ENCODE measurements at places on chromosomes 1 and 21. TPM values are rescaled to one million over a fixed set of nuclear protein-coding genes. Genes with fewer than 3 reads are reported as not detected.

- DNase-seq, result no peak
- H3K36me3 ChIP-seq, result no peaks in the 10 kb centered on the region
- H3K4me1 ChIP-seq, result peaks cover 29% of the 10 kb centered on the region
- H3K4me3 ChIP-seq, result no peak overlapping the region
Observed at GRCh38 chr1:17314491-17314971, 6.5 kb downstream of the PADI4 start.

- H3K36me3 ChIP-seq, result no peaks in the 10 kb centered on the region
- no peak overlapping the region for H3K4me3 ChIP-seq
- no peaks in the 10 kb centered on the region for H3K4me1 ChIP-seq
Observed at GRCh38 chr21:31397939-31398338, 53.9 kb upstream of the TIAM1 start.

DNA sequence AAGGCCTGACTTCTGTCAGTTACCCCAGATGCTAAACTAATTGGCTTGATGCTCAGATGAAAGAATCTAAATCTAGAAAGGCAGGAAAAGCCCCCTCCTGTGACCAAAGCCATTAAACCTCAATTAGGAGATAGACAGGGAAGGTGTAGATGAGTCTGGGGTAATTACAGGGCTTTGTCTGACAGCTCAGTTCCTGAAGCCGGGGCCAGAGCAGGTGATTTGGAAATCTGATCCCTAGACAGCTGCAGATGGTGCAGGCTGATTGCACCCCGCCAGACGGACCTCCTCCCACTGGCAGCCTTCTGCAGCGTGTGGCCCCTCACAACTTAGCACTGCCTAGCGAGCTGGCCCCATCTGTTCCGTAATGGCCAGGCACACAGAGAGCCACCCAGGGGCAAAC, 395.1 kb downstream of the HLX start:
- H3K4me1 ChIP-seq, result no peaks in the 10 kb centered on the region
- H3K27ac ChIP-seq, result no peak overlapping the region
- peak; percentile 32 for DNase-seq
- H3K36me3 ChIP-seq, result no peaks in the 10 kb centered on the region
- H3K4me3 ChIP-seq, result no peak overlapping the region

GRCh38 chr21:46666941-46667740, 31.7 kb downstream of the PRMT2 start:
- H3K27me3 ChIP-seq, result peaks cover 9% of the 10 kb centered on the region
- H3K27ac ChIP-seq, result no peak overlapping the region
- H3K36me3 ChIP-seq, result peaks cover 36% of the 10 kb centered on the region
- H3K4me1 ChIP-seq, result peaks cover 18% of the 10 kb centered on the region
- peak overlapping the region; percentile 31 for H3K4me3 ChIP-seq
- DNase-seq, result no peak

DNA sequence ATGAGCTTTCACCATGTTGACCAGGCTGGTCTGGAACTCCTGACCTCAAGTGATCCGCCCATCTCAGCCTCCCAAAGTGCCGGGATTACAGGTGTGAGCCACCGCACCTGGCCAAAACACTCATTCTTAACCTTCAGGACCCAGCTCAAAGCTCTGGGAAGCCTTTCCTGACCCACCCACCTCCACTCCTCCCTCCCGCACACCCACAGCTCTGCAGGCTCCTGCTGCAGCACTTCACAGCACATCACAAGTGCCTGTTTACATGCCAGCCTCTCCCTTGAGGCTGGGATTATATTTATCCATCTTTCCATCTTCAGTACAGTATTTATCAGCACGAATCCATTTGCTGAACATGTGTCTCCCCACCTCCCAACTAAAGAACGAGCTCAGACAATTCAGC, 14.9 kb downstream of the SLC9A1 start:
- H3K36me3 ChIP-seq, result no peaks in the 10 kb centered on the region
- no peak overlapping the region for H3K27ac ChIP-seq
- H3K4me3 ChIP-seq, result no peak overlapping the region
- no peak for DNase-seq
- H3K27me3 ChIP-seq, result no peaks in the 10 kb centered on the region
- H3K4me1 ChIP-seq, result peaks cover 82% of the 10 kb centered on the region

GRCh38 chr1:35726450-35727433, 8.1 kb upstream of the C1orf216 start:
- H3K36me3 ChIP-seq, result no peaks in the 10 kb centered on the region
- no peak overlapping the region for H3K4me3 ChIP-seq
- H3K27me3 ChIP-seq, result no peaks in the 10 kb centered on the region
- DNase-seq, result peak; percentile 75
- H3K4me1 ChIP-seq, result no peaks in the 10 kb centered on the region
- no peak overlapping the region for H3K27ac ChIP-seq

- peak; percentile 98 for DNase-seq
- peaks cover 17% of the 10 kb centered on the region for H3K4me1 ChIP-seq
- peak overlapping the region; percentile 61 for H3K4me3 ChIP-seq
Observed at GRCh38 chr1:179881642-179882252, 338 bp upstream of the TOR1AIP1 start.

DNA sequence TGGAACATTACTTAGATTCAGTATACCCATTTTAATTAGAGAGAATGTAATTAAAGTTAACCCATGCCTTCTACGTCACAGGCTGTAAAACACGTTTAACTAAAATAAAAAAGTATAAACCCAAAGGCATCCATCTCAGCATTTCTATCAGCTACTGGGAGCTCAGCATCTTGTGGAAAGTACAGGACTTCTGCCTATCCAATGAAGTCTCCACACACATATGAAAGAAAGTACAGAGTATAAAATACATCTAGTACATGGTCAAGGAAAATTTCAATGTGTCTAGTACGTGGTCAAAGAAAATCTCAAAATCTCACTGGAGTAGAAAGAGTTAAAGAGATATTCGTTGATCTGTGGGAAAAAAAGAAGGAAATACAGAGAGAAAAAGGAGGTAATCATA, 141.4 kb upstream of the ZNHIT6 start:
- no peak for DNase-seq
- H3K27me3 ChIP-seq, result no peaks in the 10 kb centered on the region

DNA sequence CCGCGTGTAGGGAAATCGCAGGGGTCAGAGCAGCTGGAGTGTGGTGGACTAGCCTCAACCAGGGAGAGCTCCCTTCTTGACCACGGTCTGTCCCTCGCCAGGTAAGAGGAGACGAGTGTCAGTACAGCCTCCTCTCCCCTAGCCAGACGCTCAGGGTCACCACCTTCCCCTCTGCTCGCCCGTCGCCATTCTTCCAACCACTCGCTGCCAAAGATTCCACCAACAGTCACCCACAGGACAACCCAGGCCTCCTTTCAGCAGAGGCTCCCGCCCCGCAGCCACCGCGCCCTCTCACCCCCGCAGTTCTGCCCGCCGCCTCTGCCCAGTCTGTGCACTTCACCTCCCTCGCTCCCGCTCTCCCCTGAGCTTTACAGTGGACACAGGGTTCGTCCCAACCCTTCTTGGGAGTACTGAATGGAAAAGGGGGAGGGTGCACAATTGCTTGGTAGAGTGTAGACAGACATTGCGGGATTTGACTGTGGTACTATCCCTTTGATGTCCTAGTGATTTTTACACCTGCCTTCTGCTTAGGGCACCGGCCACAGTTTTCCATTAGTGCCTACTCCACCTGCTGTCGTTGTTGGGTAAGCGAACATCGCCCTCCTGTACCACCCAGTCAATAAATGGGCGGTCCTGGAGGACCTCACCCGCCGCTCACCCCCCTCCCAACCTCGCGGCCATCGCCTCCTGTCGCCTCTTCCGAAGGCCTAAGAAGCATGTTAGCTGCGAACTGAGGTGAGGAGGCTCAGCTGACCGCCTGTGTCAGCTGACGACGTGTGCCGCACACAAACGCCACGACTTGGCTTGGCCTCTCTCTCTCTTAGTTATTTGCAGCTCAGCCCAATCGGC, 9.2 kb upstream of the NBPF11 start:
- H3K4me3 ChIP-seq, result no peak overlapping the region
- H3K27me3 ChIP-seq, result peaks cover 51% of the 10 kb centered on the region
- DNase-seq, result no peak
- no peaks in the 10 kb centered on the region for H3K4me1 ChIP-seq
- no peaks in the 10 kb centered on the region for H3K36me3 ChIP-seq

Gene MROH7
- total RNA-seq, result 0.70 TPM

Gene SETDB1
- total RNA-seq, result 49.7 TPM

Gene GSTM5
- total RNA-seq, result 11.6 TPM

Gene CD1E
- 0.16 TPM for total RNA-seq
